ENCODE measurements at places on chromosomes 2 and 18. TPM values are rescaled to one million over a fixed set of nuclear protein-coding genes. Genes with fewer than 3 reads are reported as not detected.

- no peak for DNase-seq
Observed at GRCh38 chr2:69081001-69081580, 68.1 kb downstream of the ANTXR1 start.

- no peak for DNase-seq
Observed at GRCh38 chr2:43417300-43417699, 178.5 kb downstream of the THADA start.

DNA sequence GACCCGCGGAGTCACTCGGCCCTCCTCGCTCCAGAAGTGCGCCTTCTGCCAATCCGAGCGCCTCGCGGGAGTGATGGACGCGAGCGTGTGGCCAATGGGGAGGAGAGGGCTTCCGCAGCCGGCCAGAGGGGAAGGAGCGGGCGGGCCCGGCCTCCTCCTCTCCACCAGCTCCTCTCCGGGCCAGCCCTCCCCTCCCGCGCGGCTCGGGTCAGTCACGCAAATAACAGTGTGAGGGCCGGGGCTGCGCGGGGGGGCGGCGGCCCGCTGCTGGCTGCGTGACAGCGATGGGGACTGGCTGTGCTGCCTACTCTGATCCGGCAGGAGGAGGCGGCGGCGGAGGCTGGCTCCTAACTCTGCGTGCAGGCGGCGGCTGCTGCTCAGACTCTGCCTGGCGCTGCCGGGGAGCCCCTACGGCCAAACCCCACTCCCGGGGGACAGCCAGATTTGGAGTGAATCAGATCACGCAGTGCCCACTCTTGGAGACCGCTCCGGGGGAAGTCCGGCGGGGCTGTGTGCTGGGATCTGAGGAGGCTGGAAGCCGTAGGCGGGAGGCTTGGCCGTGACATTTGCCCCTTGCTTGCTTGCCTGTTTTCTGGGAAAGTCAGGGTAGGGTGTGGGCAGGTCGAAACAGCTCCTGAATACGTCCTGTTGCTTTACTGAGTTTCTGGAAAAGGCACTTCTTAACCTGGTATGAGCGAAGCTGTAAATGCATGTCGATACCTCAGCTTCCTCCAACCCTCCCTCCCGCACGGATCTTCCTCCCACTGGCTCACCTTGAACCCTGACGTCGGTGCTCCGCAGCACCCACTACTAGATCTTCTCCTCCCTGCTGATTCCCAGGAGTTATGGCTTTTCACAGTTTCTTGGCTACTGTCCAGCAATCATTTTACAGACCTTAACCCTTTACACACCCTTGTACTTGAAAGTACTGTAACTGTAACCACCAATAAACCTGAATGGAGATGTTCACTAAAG, 97.9 kb upstream of the SERTAD2 start:
- DNase-seq: peak; percentile 86

Gene TBC1D8
- total RNA-seq: 75.6 TPM

GRCh38 chr18:75880925-75881504, 453.5 kb upstream of the SMIM21 start:
- DNase-seq: no peak

- DNase-seq: no peak
Observed at GRCh38 chr2:234444893-234445292, 52.0 kb downstream of the ARL4C start.

DNA sequence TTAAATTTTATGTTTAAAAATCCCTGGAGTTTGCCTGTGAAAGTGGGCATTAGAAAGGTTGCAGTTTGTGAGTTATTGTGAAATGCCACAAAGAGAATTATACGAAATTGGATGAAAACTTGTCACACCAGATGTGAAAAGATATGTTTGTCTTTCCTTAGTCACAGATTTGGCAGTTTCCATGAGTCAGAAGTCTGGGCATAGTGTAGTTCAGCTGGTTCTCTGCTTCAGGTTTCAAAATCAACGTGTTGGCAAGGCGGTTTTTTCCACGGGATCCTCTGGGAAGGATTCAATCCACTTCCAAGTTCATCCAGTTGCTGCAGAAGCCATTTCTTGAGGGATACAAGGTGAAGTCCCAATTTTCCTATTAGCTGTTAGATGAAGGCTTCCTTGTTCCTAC, 658.0 kb upstream of the CDH2 start:
- no peak for DNase-seq

GRCh38 chr18:37397814-37398213, 167.8 kb downstream of the CELF4 start:
- DNase-seq: no peak

Gene TCF7L1
- not detected for total RNA-seq

Gene TCF23
- total RNA-seq: not detected

Gene TUBA3E
- not detected for total RNA-seq

DNA sequence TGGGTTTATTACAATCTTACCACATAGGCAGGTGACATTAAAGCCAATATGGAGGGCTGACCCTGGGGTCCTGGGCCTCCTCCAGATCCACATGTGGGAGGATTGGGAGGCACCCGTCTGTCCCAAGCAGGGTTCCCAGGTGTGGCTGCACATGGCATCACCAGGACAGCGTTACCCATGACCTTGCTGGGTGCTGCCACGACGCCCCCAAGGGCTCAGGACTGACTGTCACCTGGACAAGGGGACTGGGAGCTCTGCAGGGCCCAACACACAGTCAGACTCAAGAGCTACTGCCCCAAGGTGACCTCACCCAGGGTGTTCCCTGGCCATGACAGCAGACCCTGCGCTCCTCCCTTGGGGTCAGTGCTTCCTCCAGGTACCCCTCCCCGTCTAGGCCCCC, 437.4 kb upstream of the MYT1L start:
- DNase-seq: no peak

GRCh38 chr2:147223119-147223518, 621.7 kb upstream of the ACVR2A start:
- DNase-seq: no peak

Gene FLACC1
- 21.6 TPM for total RNA-seq

Gene METTL5
- 39.1 TPM for total RNA-seq

- no peak for DNase-seq
Observed at GRCh38 chr2:198036029-198036879, 231.9 kb downstream of the PLCL1 start.

DNA sequence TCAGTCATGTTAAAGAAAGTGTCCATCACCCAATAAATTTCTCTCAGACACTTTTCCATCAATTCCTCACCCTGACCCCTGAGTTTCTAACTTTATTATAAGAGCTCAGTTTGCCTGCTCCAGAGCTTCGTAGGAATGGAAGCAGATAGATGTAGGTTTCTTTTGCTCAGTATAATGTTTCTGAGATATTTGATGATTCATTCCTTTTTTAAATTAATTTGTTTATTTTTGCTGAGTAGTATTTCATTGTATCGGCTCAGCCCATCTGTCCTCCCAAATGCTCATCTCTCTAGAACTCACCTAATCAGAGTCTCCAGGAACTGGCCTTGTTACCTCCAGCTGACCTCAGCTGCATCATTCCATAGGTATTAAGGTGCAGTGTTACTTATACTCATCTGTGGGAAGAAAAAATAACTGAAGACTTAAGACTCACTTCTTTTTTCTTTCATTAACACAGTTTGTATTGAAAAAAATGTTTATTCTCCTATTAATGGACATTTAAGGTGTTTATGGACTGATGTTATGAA, 11.9 kb upstream of the BCL2L11 start:
- no peak for DNase-seq

DNA sequence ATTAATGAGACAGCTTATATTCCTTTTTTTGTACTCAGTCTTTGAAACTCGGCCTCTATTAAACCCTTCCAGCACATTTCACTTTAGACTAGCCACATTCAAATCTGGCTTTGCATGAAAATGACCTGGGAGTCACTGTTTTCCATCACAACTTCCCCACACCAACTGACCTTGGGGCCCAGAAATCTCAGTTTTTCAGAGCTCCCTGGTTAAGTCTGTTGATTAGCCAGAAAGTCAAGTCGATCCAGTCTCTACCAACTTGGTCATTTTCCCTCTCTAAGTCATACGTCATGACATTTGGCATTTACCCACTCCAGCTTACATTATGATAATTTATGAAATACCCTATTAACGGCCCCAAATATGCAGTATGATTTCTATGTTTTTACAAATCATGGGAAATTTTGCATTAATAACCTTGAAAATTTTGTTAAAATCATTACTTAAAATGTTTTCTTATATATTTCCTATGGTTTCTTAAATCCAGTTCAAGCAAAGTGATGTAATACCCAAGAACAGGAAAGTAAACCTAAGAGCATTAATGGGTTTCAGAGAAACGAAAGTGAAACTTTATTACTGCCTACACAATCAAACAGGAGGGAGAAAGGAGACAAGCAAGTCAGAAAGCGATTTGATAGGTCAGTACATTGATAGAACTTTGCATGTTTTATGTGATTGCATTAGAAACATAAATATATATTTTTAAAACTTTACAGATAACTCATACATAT, 77.1 kb downstream of the SPATS2L start:
- no peak for DNase-seq

DNA sequence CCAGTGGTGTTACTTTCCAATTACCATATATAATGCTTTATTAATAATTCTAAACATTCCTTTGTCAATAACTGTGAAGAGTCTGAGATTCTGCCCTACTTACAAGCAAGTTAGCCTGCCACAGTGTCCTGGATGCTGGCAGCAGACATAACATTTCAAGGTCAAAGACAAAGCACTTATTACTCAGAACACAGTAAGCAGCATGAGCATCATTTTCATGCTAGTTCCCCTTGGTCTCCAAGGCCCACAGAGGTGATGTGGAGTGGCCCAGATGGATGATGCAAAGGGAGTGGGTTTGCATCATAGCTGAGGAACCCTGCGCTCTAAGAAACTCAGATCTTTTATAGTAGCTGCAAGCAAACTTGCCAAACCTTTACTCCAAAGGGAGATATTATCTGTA, 349.7 kb downstream of the ZEB2 start:
- DNase-seq: no peak

DNA sequence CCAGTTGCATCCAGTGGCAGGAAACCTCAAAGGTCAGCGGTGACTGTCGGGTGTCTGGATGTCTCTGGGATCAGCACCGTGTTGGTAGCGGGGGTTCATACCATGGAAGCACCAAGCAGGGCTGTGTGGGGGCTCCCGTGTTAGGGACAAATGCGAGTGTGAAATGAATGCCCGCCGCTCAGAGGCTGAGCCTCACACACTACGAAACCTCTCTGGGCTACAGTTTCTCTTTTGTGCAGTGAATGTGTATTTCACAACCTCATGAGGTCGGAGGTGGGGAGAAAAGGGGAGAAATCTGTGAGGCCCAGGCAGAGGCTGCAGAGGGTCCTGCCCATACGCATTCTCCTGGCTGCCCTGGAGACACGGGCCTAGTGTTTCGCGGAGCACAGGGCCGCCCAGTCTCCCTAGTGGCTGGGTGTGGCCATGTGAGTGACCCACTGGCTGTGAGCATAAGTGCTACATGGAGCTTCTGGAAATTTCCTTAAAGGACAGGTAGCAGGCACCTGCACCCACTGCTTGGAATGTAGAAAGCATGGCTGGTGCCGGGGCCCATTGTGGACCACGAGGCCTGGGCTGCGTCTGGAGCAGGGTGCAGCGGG, 138.0 kb upstream of the GLI2 start:
- DNase-seq: no peak

- no peak for DNase-seq
Observed at GRCh38 chr2:84925336-84925723, 19.9 kb downstream of the TMSB10 start.

Gene AGXT
- total RNA-seq: not detected
